Myocyte (in vitro differentiated cells): ENCODE measurements at places on chromosomes 6 and 20. TPM values are rescaled to one million over a fixed set of nuclear protein-coding genes. Genes with fewer than 3 reads are reported as not detected.
A peak's percentile ranks its signal among the peaks of the same experiment; 100 is the strongest.

DNA sequence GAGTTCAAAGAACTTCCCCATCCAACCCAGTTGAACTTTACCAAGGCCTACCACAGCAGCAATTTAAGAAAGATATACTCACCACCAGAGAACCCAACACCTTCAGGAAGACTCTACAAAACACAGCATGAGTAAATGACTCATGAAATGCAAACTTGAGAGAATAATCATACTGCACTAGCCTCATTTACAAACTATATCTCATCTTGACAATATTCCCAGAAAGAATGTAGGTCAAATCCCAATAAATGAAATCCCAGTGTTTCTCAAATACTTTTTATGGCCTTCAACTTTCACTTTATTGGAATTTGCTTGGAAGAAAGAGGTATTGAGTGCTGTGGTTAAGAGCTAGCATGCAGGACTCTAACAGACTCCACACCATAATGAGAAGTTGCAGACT is 60.0 kb downstream of the FYN start:
- no peak for DNase-seq

DNA sequence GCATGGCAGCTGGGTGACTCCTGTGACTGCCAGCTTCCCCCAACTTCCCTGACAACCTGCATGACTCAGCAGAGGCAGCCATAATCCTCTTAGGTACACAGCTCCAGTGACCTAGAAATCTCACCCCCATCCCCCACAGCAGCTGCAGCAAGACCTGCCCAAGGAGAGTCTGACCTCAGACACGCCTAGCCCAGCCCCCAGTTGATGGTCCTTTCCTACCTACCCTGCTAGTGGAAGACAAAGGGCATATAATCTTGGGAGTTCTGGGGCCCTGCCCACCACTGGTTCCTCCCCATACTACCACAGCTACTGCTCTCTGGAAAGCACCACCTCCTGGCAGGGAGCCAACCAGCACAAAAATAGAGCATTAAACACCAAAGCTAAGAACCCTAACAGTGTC is 90.2 kb downstream of the F13A1 start:
- DNase-seq: peak; percentile 69

- no peak for DNase-seq
These were observed 308.4 kb downstream of the PACRG start for GRCh38 chr6:163036160-163036645.

The CEP250 gene
- total RNA-seq: 28.9 and 37.6 TPM in 2 replicates
